ENCODE measurements at places on chromosomes 16 and 17. TPM values are rescaled to one million over a fixed set of nuclear protein-coding genes. Genes with fewer than 3 reads are reported as not detected.

The PRSS33 gene
- not detected for polyA plus RNA-seq

The PYY gene
- polyA plus RNA-seq, result not detected

The CBLN1 gene
- not detected for polyA plus RNA-seq

The GSG1L2 gene
- polyA plus RNA-seq, result not detected

The CXCL16 gene
- polyA plus RNA-seq, result 2.0 TPM
